ENCODE measurements at places on chromosomes 5 and 9. TPM values are rescaled to one million over a fixed set of nuclear protein-coding genes. Genes with fewer than 3 reads are reported as not detected.

The ATP6V0E1 gene
- polyA plus RNA-seq: 293 TPM

The FANCG gene
- polyA plus RNA-seq: 53.1 TPM

The MELK gene
- 23.4 TPM for polyA plus RNA-seq

DNA sequence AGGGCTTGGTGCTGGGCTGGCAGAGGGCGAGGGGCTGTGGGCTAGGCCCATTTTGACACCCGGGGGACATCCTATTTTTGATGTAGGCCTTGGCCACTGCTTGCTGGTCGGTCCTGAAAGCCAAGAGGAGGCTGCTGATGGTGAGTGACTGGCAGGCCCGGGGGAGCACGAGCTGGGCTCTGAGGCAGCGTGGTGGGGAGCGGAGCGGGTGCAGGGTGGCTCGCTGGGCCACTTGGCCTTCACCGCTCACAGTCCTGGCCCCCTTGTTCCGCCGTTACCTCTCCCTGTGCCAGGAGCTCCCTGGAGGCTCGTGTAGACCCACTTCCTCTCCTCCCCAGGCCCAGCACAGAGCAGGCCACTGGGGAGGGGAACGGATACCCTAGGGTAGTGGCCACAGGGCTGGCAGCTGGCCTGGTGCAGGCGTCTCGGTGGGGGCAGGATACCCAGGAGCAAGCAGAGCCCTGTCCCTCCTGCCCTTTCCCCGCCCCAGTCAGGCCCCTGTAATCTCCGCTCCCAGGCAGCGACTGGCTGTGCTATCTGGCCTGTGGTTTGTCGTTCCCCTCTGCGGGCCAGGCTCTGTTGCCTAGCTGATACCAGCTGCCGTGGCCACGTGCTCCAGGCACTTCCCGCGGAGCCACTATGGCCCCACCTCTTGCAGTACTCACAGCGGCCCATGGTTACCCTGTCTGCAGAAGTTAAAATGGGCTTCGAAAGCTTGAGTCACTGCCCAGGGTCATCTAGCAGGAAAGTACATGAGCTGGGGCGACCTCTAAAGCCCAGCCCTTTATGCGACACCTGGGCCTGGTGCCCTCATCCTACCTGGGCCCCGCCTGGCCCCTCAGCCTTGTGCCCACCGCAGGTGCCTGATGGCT, 11.7 kb upstream of the DOLPP1 start:
- no peak for DNase-seq

DNA sequence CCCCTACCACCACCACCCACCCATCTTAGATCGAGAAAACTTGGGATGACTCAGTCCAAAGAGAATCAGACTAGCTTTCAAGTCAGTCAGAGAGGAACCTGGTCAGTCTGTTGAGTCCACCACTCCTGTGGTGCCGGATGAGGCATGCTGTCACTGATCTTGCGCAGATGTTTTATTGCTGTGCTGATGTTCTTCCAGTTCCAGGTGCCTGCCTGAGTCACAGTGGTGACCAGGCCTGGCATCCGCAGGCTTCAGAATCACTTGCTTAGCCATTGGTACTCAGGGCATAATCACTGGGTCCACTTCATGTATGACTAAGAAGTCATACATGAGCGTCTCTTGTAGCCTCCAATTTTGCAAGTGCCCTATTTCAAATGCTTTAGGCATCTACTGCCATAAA, 114.1 kb downstream of the MUSK start:
- no peak for DNase-seq

- DNase-seq: no peak
These were observed 232.3 kb upstream of the PAPPA start for GRCh38 chr9:115921301-115921700.

DNA sequence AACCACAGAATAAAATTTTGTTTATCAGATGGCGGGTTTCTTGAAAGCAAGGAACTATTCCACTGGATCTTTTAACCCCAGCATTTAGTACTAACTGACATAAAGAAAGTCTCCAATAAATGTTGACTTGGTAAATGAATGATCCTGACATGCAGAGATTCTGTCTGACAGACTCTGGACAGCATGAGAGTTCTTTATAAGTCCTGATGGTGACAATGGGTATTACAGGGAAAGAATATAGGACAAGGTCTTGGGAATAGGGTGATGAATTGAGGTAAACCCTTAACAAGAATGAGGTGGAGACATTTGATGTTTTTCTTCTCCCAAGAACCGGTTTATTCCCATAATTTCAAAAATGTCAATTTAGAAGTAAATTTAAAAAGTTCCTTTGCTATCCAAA, 453.9 kb downstream of the TUSC1 start:
- no peak for DNase-seq

DNA sequence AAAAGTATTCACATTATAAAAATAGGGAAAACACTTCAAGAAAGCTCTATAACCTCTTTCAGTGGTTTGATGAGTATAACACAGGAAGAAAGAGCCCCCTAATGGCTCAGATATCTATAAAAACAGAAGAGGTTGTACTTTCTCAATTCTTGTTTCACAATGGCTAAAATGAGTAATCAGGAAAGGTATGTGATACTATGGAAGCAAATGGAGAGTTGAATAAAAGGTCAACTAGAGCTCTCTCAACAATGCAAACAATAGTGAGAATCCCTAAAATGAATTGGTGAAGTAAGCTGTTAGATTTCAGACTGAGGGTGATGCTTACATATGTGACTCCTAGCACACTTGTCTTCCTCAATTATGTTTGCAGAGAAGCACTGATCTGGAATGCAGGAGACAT, 584.6 kb upstream of the CDH18 start:
- no peak for DNase-seq

DNA sequence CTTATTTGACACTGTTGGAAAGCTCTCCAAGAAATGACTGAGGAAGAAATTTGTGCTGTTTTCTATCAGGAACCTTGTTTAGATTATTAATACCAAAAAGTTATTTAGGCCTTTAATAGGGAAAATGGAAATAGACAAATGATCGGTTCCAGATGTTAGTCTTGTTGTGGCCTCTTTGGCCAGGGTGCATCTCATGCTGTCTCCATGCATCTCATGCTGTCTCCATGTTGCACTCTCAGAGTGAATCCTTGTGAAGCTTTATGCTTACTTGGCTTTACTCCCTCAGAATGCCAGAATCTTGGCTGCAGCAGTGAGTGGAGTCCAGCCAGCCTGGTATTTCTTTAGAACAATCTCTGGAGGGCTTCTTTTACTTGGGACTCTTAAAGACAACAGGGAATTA, 185.5 kb downstream of the ARHGAP26 start:
- DNase-seq: no peak

DNA sequence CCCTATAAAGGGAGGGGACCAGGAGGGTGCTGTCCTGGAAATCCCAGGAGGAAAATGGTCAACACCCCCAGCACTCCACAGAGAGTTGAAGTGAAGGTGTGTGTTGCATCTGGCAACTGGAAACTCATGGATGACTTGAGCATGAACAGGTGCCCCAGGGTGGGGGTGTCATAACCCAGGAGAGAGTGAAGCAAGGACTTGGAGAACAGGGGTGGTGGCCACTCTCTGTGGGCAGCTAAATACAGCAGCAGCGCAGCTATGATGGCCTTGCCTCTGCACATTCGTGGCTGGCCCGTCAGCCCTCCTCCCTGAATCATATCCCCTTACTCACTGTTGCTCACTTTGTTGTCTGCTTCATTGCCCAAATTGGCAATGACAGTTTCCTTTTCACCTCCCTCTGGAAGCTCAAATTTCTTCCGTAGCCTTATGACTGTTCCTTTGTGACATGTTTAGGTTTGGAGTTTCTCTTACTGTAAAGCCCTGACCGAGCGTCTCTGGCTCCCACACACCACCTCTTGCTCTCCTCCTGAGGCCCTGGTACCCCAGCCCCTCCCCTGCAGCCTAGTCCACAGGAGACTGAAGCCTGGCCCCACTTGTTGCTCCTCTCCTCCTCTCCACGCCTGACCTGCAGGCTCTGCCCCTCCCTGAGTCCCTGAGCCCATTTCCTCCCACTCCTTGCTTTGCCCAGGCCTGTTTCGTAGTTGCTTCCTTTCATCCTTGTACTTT, 185.8 kb downstream of the CD180 start:
- no peak for DNase-seq

DNA sequence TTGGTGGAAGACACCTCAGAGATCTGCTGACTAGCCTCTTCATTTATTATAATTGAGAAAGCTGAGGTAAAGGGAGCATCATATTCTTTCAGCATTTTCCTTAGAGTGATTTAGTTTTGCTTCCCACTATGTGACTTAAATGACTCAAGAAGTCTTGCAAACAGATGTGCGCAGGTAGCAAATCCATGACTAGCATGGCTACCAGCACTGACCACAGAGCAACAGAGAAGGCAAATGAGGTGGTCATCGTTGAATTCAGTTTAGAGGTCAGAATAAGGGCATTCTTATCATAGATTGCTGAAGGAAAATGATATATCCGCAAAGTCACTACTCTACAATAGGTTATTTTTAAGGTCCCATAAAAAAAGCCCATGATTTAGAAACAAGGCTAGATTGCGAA, 162.2 kb downstream of the PIK3R1 start:
- no peak for DNase-seq

- DNase-seq: no peak
These were observed 106.5 kb upstream of the LARP1 start for GRCh38 chr5:154648706-154649105.

- DNase-seq: no peak
These were observed 49.7 kb downstream of the VAV2 start for GRCh38 chr9:133942206-133942975.

- no peak for DNase-seq
These were observed 88.4 kb downstream of the ENC1 start for GRCh38 chr5:74552101-74552500.

DNA sequence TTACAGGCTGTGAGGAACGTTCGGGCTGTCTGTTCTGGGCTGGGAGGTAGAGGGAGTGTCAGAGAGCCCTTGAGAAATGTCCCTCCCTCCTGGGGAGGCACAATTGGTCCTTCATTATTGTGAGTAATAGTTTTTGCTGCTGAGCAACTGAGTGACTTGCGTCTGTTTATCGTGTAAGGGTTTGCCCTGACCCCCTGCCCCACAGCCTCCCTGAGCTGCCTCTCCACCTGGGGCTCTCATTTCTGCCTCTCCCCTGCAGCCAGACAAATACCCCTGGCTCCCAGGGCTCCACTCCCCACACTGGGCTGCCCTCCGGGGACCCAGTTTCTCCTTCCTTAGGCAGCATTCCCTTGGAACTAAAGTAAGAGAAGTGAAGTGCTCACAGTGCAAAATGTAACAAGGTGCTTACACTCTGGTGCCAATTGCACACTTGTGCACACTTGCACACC, 174.9 kb upstream of the MVB12B start:
- no peak for DNase-seq

- DNase-seq: no peak
These were observed 38.9 kb upstream of the UGCG start for GRCh38 chr9:111857555-111858211.

- DNase-seq: no peak
These were observed 92.8 kb upstream of the CCDC112 start for GRCh38 chr5:115389034-115389798.

GRCh38 chr5:15452781-15453180, 47.2 kb upstream of the FBXL7 start:
- DNase-seq: no peak

- no peak for DNase-seq
These were observed 19.7 kb downstream of the CLINT1 start for GRCh38 chr5:157839157-157839795.

- no peak for DNase-seq
These were observed 15.5 kb downstream of the MEGF9 start for GRCh38 chr9:120698766-120699165.

GRCh38 chr5:64595031-64595855, 89.4 kb downstream of the RGS7BP start:
- DNase-seq: no peak

DNA sequence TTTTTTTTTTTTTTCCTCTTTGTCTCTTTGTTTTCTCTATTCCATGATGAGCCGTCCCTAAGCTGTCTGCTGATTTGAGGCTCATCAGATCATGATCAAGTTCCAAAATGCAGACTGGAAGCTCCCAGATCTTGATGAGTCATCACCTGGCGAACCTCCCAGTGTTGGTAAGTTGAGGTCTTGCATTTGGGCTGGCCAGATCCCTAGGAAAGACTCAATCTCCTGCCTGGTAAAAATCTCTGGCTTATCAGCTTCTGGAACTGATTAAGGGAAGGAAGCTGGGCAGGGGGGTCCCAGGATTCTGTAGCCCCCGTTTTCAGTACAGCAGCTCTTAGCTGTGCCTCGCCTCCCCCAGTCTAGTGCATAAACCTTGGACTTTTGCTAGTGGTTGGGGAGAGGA, 69.0 kb downstream of the TSPAN17 start:
- no peak for DNase-seq

- no peak for DNase-seq
These were observed 960 bp downstream of the CANX start for GRCh38 chr5:179699616-179700237.

GRCh38 chr5:167861129-167861927, 430.1 kb upstream of the WWC1 start:
- DNase-seq: no peak

GRCh38 chr9:37929441-37929895, 25.5 kb upstream of the SLC25A51 start:
- DNase-seq: no peak

DNA sequence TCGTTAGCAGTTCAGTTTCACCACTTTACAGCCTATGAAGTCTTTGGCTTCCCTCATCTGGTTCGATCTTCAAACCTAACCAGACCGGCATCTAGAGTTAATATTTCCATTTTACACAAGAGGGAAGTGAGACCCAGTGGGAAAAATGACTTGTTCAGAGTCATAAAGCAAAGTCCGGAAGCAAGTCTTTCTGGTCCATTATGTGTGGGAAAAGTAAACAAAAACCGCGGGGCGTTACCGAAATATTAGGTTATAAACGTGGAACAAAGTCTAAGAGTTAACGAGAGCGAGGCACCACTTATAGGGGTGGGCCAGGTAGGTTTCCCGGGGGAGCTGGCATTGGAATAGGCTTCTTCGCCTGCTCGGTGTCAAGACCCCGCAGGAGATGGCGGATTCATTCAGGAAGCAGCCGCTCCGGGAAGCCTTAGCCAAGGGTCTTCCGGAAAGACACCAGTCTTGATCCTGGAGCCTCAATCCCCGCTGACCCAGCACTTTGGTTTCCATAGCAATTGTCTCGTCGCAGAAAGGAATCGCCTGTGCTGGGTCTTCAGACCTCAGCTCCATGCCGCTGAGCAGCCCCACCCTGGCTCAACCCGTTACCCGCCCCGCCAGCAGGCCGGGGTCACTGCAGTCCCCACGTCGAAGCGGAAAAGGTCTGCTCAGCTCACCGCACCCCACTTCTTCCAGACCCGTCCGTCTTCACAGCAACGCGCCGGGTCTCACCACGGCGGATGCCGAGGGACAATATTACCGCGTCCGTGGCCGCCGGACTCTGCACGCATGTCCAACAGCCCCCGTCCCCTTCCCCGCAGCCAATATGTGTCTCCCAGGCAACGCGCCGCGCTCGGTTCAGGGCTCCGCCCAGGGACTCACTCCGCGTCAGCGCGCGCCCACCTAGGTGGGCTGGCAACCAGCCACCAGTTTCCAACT, at the start of gene C5orf52:
Gene C5orf52, plus strand, starts transcription at position 872 of the 930 bp plus-strand sequence. CDS start 82 bp downstream, outside the sequence.
- peak; percentile 19 for DNase-seq

DNA sequence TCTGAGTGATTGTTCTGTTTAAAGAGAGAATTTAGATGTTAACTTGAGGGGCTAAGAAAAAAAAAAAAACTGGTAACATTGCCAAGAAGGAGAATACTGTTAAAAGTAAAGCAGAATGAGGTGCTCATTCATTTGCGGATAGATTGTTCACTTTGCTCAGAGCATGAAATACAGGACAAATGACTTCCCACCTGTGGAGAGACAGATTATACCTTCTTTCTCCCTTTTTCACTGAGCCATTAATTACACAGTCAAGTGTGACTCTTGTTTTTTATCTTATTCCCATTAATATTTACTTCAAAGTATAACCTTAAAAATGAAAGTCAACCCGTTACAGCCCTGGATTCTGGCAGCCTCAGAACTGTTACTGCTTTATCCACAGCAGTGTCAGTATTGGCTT, 264.5 kb downstream of the TAF11L14 start:
- DNase-seq: no peak

- DNase-seq: no peak
These were observed 26.3 kb downstream of the ADAM19 start for GRCh38 chr5:157549283-157549629.
